Pons (tissue), 1 donor: ENCODE measurements at places on chromosomes 3 and 15.

GRCh38 chr15:39837454-39837853 is 54.8 kb upstream of the FSIP1 start:
- no peak for DNase-seq

DNA sequence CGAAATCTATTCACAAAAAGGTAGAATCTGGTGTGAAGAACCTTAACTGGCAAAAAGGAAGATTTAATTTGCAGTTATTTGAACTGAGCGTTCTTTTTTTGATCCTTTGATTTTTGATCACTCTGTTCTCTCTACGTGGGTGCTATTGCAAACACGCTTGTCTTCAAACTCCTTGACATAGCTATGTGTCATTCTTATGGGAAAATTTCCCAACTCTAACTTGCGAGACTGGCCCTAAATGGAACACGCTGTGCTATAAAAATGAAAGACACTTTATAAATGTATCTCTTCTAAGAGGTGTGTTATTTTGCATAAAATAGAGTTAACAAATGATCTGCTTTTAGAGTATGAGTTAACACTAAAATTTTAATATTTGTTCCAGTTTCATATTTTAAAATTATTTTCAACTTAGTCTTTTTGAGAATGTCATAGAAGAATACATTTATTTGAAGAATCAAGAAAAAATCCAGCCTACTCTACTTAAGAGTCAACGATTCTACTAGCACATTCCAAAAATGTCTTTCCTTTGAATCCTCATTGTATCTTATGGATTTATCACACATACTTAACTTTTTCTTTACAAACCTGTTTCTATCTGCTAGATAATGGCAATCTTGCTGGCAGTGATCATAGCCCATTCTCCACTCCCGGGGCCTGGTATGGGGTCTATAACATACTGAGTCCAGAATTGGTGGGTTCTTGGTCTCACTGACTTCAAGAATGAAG is 610.0 kb upstream of the TBL1XR1 start:
- no peak for DNase-seq

- DNase-seq = peak; percentile 84
Observed at GRCh38 chr3:12999147-13000140, 73.8 kb downstream of the IQSEC1 start.

- no peak for DNase-seq
Observed at GRCh38 chr3:157261000-157261399, 101.1 kb upstream of the CCNL1 start.

- DNase-seq = no peak
Observed at GRCh38 chr3:19254189-19254588, 105.9 kb downstream of the KCNH8 start.

DNA sequence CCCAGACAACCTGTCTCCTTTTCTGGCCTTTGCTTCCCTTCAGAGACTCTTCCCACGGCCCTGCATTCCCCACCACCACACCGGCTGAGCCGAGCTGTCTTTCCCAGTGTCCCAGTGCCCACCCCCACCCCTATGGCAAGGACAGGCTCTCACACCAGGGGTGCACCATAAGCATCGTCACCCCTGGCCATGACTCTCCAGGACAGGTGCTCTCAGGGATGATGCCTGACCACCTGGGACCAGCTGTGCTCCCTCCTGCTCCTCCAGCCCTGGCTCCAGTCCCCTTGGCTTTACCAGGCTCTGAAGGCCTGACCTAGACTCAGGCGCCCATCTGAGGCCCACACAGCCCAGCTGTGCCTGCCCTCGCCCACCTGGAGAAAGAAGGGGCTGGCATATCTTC is 17.6 kb upstream of the SEMA3F start:
- DNase-seq = no peak

GRCh38 chr3:2937055-2937454 is 173.1 kb downstream of the IL5RA start:
- no peak for DNase-seq
